ENCODE measurements at places on chromosomes 12 and 14.

GRCh38 chr14:98956661-98957060 lies 315.3 kb downstream of the BCL11B start:
- DNase-seq, result no peak

DNA sequence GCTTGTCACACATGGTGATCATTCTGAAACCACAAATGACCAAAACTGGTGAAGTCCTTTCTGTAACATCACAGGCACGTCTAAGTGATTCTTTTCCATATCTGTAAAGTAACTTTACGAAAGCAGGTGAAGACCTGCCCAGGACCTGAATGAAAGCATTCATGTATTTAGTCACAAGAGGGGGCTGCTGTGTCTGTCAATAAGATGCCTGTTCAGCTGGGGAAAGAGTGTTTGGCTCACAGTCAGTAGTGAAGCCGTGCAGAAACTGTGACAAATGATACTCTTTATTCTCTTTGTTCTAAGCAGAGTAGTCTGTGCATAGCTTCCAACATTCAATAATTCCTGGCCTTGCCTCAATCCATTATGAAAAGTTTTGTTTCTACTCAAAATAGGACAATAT lies 373.5 kb upstream of the OR4E1 start:
- DNase-seq, result no peak

DNA sequence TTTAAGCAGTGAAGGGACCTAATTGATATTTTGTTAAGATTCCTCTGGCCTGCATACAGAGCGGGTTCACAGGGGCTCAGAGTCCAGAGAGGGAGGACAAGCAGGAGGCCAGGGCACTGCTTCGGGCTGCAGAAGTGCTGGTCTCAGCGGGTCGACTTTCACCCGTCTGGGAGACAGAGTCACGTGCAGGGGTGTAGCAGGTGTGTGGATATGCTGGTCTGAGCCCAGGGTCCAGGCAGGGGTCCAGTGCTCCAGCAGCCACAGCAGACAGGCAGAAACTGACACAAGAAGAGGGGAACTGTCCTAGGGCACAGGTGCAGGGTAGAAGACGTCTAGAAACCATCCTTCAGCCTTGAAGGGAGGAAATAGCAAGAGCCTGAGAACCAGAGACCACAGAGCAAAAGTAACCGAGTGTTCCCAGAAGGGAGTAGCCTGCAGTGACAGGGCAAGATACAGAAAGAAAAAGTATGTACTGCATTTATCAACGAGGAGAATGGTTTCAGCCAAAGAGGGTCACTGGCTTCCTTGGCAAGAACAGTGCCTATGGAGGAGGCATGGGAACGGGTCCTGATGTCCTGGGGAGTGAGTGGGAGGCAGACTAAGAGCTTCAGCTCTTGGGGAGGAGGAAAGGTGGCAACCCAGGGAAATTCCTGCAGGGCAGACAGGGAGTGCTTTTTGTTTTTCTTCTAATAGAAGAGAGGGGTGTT lies 28.7 kb downstream of the FBXO21 start:
- DNase-seq, result no peak

DNA sequence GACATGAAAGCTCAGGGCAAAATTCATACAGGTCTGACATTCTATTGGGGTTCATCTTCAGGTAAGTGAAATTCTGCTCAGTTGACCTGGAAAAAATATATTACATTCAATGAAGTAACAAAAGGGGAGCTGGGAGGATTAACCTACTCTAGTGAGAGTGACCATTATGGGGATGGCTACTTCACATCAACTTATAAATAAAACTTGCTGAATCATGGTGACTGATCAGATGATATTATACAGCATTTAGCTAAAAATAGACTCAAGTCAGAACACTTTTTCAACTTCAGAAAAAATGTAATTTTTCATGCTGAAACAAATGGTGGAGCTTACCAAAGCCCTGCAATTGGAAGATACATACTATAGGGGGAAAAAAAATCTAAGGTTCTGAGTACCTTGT lies 800.2 kb downstream of the FSCB start:
- no peak for DNase-seq
